HFFc6 (cell line): ENCODE measurements at places on chromosomes 1 and 21.
A peak's percentile ranks its signal among the peaks of the same experiment; 100 is the strongest.

DNA sequence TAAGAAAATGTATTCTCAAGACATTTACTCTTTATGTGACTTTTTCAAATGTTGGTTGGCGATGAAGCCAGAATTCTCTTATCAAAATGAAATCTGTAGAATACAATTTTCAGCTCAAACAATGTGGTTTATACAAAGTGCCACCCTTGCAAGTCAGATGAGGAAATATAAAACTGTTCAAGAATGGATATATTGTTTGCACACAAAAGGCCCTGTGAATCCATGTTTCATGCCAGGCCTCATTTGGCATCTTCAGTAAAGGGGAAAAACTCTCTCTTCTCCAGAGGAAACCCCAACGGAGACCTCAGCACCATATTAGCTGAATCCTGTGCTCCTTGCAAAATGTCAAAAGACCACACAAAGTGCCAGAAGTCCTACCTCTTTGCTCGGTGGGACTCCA lies 310.4 kb downstream of the RRAGC start:
- no peaks in the 10 kb centered on the region for H3K36me3 ChIP-seq
- H3K4me1 ChIP-seq = no peaks in the 10 kb centered on the region
- no peak overlapping the region for H3K4me3 ChIP-seq

DNA sequence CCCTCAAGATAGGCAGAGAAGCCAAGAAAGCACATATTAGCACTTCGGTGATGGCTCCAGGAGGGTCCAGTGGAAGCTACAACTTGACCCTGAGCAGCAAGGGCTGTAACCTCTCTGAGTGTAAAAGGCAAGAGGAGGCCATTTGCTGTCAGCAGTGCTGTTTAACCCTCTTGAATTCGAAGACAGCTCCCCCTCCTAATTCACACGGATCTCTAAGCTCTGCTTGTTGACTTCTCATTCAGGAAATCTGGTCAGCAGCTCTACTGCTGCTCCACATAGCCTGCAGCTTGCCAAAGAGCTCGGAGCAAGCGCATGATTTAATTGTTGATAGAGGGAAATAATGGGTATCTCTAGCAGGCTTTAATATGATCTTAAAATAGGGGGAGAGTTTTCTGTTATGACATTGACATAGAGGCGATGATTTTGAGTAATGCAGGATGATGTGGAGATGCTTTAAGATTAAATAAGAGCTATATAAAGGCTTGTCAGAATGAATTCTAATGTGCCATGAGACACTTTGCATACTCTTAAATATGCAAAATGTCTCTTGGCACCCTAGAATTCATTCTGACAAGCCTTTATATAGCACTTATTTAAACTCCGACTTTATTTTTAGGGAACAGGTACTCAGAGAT lies 79.4 kb upstream of the USH2A start:
- no peak overlapping the region for H3K27ac ChIP-seq
- no peaks in the 10 kb centered on the region; the same call in 1 of the 2 replicates for H3K27me3 ChIP-seq
- DNase-seq = no peak

- no peak overlapping the region; the same call in 1 of the 2 replicates for H3K4me3 ChIP-seq
- no peak for DNase-seq
- H3K4me1 ChIP-seq = no peaks in the 10 kb centered on the region
- H3K27ac ChIP-seq = no peak overlapping the region
Observed at GRCh38 chr1:237774246-237774645, 116.5 kb downstream of the ZP4 start.

- peaks cover 25% of the 10 kb centered on the region for H3K4me1 ChIP-seq
- peak overlapping the region; percentile 47 for H3K4me3 ChIP-seq
- no peaks in the 10 kb centered on the region for H3K36me3 ChIP-seq
- H3K27ac ChIP-seq = peak overlapping the region; percentile 23; the same call in 1 of the 2 replicates
- DNase-seq = no peak
- peaks cover 13% of the 10 kb centered on the region for H3K27me3 ChIP-seq
Observed at GRCh38 chr1:171645553-171646248, 6.8 kb downstream of the MYOC start.

DNA sequence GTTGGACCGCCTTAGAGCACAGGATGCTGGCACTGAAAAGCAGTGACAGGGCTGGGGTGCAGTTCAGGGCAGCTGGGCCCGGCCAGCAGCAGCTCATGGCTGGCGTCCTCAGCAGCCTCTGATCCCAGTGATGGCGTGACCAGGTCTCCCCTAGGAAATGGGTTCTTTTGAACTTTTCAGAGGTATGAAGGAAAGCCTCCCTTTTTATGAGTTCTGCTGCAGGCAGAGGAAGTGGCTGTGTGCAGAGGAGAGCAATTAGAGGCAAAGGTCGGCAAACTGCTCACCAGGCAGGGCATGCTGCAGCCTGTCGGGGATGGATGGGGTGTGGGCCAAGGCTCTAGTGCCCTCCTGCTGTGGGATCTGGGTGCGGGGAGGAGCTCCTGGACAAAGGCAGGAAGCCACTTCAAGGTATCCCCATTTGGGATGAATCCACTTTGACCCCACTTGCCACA lies 45.6 kb upstream of the RAB4A start:
- no peak overlapping the region for H3K27ac ChIP-seq
- H3K4me3 ChIP-seq = no peak overlapping the region
- H3K36me3 ChIP-seq = no peaks in the 10 kb centered on the region

DNA sequence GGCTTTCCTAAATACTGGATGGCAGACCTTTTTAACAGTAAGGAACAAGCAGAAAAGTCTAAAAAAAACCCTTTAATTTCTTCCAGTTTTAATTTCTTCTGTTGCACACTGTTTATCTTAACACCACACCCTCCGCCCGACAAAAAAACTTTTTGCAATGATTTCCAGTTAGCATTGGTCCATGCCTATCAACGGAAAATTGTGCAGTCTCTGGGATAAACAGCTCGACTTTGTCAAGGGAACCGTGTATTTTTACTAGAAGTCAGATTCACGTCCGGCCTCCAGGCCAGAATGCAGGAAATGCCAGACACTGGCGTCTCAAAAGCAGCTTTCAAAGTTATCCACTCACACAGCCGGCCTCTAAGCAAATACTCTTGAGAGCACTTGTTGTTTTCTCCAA lies 378 bp upstream of the NUP210L start:
- peaks cover 42% of the 10 kb centered on the region for H3K4me1 ChIP-seq
- H3K4me3 ChIP-seq = no peak overlapping the region
- H3K36me3 ChIP-seq = peaks cover 41% of the 10 kb centered on the region

GRCh38 chr1:150529017-150529416 lies 13.5 kb downstream of the FALEC start:
- peaks cover 46% of the 10 kb centered on the region for H3K4me1 ChIP-seq
- H3K36me3 ChIP-seq = no peaks in the 10 kb centered on the region
- DNase-seq = peak; percentile 34
- H3K4me3 ChIP-seq = peak overlapping the region; percentile 28; the same call in 1 of the 2 replicates
- peaks cover 3% of the 10 kb centered on the region; the same call in 1 of the 2 replicates for H3K27me3 ChIP-seq

- H3K4me3 ChIP-seq = no peak overlapping the region
- no peak for DNase-seq
- no peaks in the 10 kb centered on the region for H3K4me1 ChIP-seq
- peaks cover 8% of the 10 kb centered on the region for H3K27me3 ChIP-seq
Observed at GRCh38 chr1:30467101-30467500, 256.3 kb downstream of the MATN1 start.

GRCh38 chr1:199551967-199552565 lies 475.4 kb upstream of the NR5A2 start:
- DNase-seq = peak; percentile 63
- no peak overlapping the region for H3K4me3 ChIP-seq
- no peaks in the 10 kb centered on the region; the same call in none of the 2 replicates for H3K27me3 ChIP-seq
- no peak overlapping the region for H3K27ac ChIP-seq
- H3K4me1 ChIP-seq = no peaks in the 10 kb centered on the region

GRCh38 chr1:109466452-109467300 lies at the start of gene SYPL2:
TSS of gene SYPL2 (plus strand) at chr1:109466546. CDS start at chr1:109466844, 298 bp downstream.
- peaks cover 29% of the 10 kb centered on the region for H3K4me1 ChIP-seq
- peak; percentile 23 for DNase-seq
- peaks cover 2% of the 10 kb centered on the region; the same call in 1 of the 2 replicates for H3K27me3 ChIP-seq
- no peak within 1 kb of the TSS; the same call in 1 of the 2 replicates for H3K27ac ChIP-seq
- peak within 1 kb of the TSS; percentile 85 for H3K4me3 ChIP-seq

- H3K4me1 ChIP-seq = peaks cover 32% of the 10 kb centered on the region
- peak overlapping the region; percentile 98 for H3K4me3 ChIP-seq
- H3K27ac ChIP-seq = peak overlapping the region; percentile 98
- DNase-seq = no peak
- H3K27me3 ChIP-seq = peaks cover 2% of the 10 kb centered on the region
Observed at GRCh38 chr1:235127732-235128455, 743 bp downstream of the TOMM20 start.

DNA sequence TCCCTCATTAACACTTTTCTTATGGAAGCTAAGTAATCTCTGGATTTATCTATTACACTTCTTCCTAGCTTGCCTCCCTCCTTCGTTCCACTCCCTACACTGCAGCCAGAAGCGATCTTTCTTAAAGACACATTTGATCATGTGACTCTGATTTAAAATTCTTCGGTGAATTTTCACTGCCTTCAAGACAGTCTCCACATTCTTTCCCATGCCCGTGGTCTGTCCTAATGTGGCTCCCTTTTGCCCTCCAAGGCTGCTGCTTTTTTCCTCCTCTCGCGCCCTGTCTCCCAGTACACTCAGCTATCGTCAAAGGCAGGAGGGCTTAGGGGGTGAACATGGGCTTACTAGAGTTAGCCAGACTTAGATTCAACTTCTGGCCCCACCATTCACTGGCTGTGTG lies 64.4 kb downstream of the SDCCAG8 start:
- no peak overlapping the region for H3K4me3 ChIP-seq
- peaks cover 24% of the 10 kb centered on the region for H3K4me1 ChIP-seq
- H3K36me3 ChIP-seq = peaks cover 34% of the 10 kb centered on the region
- H3K27me3 ChIP-seq = no peaks in the 10 kb centered on the region; the same call in 1 of the 2 replicates
